Lung (tissue), 17 donors: ENCODE measurements at places on chromosomes 4 and X. TPM values are rescaled to one million over a fixed set of nuclear protein-coding genes. Genes with fewer than 3 reads are reported as not detected.

DNA sequence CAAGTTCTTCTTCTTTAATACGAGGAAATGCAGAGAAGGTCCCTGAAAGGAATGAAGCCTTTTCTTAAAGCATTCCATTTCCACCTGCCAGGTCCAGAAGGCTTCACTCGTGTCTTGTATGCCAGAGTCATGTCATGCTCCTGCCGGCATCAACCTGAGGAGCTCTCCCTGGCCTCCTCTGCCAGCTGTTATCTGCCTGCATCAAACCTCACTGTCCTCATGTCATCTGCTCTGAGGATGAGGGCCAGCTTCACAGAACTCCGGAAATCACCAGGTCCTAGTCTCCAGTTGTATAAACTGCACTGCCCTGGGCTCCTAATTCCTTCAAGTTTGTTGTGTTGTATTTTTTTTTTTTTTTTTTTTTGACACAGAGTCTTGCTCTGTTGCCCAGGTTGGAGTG, 20.0 kb upstream of the S100G start:
- no peak overlapping the region for H3K4me3 ChIP-seq
- peaks cover 24% of the 10 kb centered on the region for H3K27me3 ChIP-seq
- no peaks in the 10 kb centered on the region for H3K4me1 ChIP-seq
- no peak overlapping the region for H3K27ac ChIP-seq
- no peaks in the 10 kb centered on the region for H3K36me3 ChIP-seq
- DNase-seq, result no peak

DNA sequence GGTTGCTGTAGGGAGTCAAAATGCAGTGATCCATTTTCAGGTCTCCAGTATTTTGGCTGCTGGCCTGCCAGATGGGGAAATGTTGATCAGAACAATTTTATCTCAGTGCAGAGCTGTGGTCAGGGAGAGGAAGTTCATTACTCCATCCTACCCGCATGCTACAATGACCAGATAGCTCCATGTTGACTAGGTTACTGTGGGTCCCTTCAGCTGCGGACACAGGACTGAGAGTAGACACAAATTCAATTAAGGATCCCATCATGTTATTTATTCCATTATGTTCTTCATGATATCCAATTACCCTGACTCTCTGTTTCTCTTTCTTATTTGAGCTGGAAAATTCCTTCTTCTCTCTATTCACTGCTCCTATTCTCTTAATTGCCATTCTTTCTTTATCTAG, 16.3 kb downstream of the SYNPO2 start:
- H3K27ac ChIP-seq, result peak overlapping the region; percentile 14
- no peaks in the 10 kb centered on the region for H3K27me3 ChIP-seq
- H3K4me1 ChIP-seq, result peaks cover 15% of the 10 kb centered on the region
- DNase-seq, result no peak

BTC gene
- total RNA-seq, result 4.4 TPM

DNA sequence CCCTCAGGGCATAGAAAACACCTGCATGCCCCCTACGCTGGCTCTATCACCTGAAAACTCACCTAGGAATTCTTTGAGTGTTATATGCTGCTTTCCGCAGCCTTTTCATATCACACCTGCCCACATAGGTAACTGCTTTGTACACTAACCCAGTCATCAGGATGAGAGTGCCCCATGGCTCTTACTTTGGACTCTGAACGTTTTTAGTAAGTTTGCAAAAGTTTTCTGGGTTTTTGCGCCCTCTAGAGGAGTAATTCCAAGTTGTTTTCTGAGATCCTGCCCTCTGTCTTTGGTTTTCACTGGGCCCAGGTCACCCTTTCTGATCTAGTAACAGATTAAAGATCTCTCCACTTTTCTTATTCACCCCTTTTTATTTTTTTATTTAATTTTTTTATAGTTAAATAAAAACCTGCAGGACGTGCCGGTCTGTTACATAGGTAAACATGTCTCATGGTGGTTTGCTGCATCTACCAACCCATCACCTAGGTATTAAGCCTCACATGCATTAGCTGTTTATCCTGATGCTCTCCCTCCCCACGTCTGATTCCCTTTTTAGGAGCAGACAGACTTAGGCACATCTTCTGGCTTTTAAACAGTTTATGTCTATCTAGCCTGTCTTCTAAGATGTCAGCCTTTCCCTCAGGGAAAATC, 139.2 kb downstream of the NWD2 start:
- no peaks in the 10 kb centered on the region for H3K36me3 ChIP-seq
- no peaks in the 10 kb centered on the region for H3K4me1 ChIP-seq
- H3K27me3 ChIP-seq, result no peaks in the 10 kb centered on the region
- no peak overlapping the region for H3K4me3 ChIP-seq
- no peak overlapping the region for H3K27ac ChIP-seq

DNA sequence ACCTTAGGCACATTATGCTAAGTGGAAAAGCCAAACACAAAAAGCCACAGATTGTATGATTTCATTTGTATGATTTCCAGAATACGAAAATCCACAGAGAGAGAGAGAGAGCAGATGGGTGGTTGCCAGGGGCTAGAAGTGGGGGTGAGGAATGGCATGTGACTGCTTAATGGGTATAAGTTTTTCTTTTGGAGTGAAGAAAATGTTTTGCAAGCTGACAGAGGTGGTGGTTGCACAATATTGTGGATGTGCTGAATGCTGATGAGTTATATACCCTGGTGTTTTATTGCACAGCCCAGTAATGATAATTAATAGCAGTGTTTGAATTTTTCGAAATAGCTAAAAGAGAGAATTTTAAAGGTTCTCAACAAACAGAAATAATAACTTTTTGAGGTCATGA, 386.1 kb upstream of the HS3ST1 start:
- H3K27ac ChIP-seq, result no peak overlapping the region
- no peaks in the 10 kb centered on the region for H3K4me1 ChIP-seq
- no peak overlapping the region for H3K4me3 ChIP-seq
- DNase-seq, result no peak
- H3K36me3 ChIP-seq, result no peaks in the 10 kb centered on the region

DNA sequence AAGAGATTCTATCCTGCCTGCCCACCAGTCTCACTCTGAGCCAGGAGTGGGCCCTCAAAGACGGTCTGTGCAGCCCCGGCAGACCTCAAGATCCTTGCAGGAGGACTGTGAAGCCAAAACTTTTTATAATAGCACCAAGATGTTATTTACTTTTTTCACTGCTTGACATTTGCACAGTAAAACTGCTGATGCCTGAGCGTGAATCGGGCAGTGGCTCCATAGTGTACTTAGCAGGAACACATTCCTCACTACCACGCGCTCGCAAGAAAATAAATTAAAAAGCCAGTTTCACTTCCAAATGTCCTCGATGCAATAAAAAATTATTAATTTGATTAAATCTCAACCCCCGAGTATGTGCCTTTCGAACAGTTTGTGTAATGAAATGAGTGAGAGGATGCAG, 22.5 kb downstream of the GPM6B start:
- H3K4me3 ChIP-seq, result no peak overlapping the region
- H3K27me3 ChIP-seq, result no peaks in the 10 kb centered on the region

GRCh38 chrX:638482-639131, 8.0 kb downstream of the SHOX start:
- H3K27me3 ChIP-seq, result peaks cover 52% of the 10 kb centered on the region
- DNase-seq, result no peak
- no peaks in the 10 kb centered on the region for H3K36me3 ChIP-seq
- no peaks in the 10 kb centered on the region for H3K4me1 ChIP-seq

- no peak overlapping the region for H3K4me3 ChIP-seq
- no peaks in the 10 kb centered on the region for H3K4me1 ChIP-seq
- H3K27me3 ChIP-seq, result no peaks in the 10 kb centered on the region
- no peaks in the 10 kb centered on the region for H3K36me3 ChIP-seq
- DNase-seq, result no peak
These were observed 56.6 kb upstream of the MAB21L2 start for GRCh38 chr4:150525321-150525868.

SPANXB1 gene
- not detected for total RNA-seq

DNA sequence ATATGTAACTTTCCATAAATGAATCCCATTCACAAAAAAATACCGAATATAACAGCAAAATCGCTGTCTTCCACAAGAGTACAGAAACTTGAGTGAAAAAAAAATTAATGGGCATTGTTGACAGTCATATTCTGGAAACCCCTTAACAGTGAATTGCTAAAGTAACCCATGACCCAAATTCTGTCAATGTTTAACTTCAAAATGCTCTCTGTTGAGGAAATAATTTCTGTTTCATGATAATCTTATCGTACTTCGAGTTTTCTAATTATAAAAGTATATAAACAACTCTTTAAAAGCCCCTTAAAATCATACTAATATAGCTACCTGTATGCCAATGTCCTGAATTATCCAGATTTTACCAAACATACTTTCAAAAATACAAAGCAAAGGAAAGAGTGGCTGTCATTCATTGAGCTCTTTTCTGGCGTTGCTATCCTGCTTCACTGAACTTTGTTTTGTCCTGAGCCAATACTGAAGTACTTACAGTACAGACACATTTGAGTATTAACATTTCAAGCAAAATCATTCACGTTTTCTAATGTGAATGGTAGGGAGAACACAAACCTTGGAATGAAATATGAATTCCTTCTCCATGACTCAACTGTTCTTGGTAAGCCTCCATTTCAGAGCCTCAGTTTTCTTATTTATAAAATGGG, 2.4 kb downstream of the XAGE3 start:
- no peak overlapping the region for H3K27ac ChIP-seq
- H3K4me3 ChIP-seq, result no peak overlapping the region
- H3K27me3 ChIP-seq, result peaks cover 5% of the 10 kb centered on the region
- DNase-seq, result peak; percentile 14

PPEF2 gene
- not detected for total RNA-seq

DNA sequence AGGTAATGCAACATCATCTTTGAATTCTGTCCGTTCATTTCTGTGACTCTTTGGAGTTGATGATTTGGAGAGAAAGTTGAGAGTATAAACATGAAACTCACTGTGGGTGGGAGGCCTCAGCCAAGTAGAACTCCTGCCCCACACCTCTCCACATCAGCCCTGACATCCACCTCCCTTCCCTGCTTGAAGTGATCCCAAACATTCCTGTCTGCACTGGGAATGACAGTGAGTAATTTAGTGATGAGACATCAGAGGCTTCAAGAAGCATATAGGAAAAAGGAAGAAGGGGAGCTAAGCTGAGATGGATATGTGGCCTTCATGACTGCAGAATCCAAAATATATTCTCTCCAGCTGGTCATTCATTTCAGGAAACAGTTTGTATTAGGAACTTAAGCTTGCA, 151.8 kb downstream of the SPATA18 start:
- H3K27me3 ChIP-seq, result no peaks in the 10 kb centered on the region
- no peak for DNase-seq
- peaks cover 4% of the 10 kb centered on the region for H3K4me1 ChIP-seq
- H3K4me3 ChIP-seq, result no peak overlapping the region

DNA sequence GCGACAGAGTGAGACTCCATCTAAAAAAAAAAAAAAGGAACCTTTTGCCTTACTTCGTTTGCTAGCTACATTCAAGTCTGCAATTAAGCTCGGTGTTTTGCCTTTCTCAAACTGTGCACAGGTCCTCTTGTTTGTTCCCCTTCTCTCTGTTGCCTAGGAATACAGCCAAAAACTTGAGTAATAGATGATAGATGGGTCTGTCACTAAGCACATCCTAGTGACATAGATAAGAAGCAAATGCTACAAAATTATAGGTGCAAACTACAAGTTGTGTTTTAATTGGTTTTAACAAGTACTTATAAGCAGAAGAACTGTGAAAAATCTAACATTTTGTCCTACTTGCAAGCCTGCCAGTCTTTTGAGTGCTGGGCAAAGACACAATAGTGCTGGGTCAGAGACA, 95.2 kb downstream of the SNCA start:
- no peaks in the 10 kb centered on the region for H3K27me3 ChIP-seq
- H3K4me1 ChIP-seq, result no peaks in the 10 kb centered on the region
- no peaks in the 10 kb centered on the region for H3K36me3 ChIP-seq
- no peak overlapping the region for H3K4me3 ChIP-seq
- H3K27ac ChIP-seq, result no peak overlapping the region
- no peak for DNase-seq

ATOH1 gene
- total RNA-seq, result not detected

UGT2B10 gene
- not detected for total RNA-seq

PAGE5 gene
- total RNA-seq, result not detected

DNA sequence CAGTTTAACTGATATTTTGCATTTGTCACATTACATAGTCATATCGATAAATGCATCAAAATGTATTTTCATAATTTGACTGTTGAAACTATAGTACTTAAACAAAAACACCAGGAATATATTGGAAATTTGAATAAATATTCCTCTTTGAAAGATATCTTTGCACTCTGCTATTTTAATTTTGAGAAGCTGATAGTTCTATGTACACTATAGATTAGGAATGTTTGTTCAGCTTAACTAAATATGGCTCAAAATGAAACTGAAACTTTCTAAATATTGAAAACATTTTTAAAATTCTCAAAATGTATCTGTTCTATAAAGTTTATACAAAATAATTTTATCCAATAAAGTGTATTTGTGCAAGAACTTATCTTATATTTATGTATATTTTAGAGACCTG, 510.1 kb downstream of the FSTL5 start:
- DNase-seq, result no peak
- peaks cover 24% of the 10 kb centered on the region for H3K27me3 ChIP-seq
- no peaks in the 10 kb centered on the region for H3K36me3 ChIP-seq
- H3K4me1 ChIP-seq, result peaks cover 7% of the 10 kb centered on the region

FBXW7 gene
- total RNA-seq, result 82.1 TPM

- peak; percentile 71 for DNase-seq
- H3K36me3 ChIP-seq, result peaks cover 5% of the 10 kb centered on the region
- H3K4me1 ChIP-seq, result peaks cover 3% of the 10 kb centered on the region
- H3K27ac ChIP-seq, result no peak overlapping the region
- no peaks in the 10 kb centered on the region for H3K27me3 ChIP-seq
These were observed 77.5 kb upstream of the CLCN4 start for GRCh38 chrX:10079231-10079630.

GRCh38 chr4:118849867-118850487, 14.1 kb upstream of the SEC24D start:
- DNase-seq, result no peak
- no peak overlapping the region for H3K27ac ChIP-seq
- no peak overlapping the region for H3K4me3 ChIP-seq
- H3K4me1 ChIP-seq, result no peaks in the 10 kb centered on the region
- H3K36me3 ChIP-seq, result no peaks in the 10 kb centered on the region

DNA sequence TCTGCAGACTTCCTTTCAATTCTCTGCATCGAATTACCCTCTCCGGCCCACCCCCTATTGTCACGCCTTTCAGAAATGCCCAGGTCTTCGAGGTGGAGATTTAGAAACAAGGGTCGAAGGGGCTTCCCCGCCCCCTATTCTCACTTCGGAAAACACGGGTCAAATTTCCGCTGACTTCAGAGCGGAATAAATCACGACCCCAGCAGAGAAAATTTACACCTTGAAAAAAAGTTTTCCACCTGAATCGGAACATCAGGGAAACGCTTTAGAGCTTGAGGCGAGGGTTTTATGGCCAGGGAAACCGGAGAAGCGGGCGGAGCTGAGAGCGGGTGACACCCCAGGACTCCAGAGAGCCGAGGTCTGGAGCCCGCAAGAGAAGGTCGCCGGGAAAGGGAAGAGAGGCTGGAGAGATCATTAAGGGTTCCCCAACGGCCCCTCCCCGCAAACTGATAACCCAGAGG, 1.6 kb downstream of the SHISA3 start:
- no peak overlapping the region for H3K4me3 ChIP-seq
- H3K36me3 ChIP-seq, result peaks cover 8% of the 10 kb centered on the region
- no peaks in the 10 kb centered on the region for H3K4me1 ChIP-seq
- H3K27me3 ChIP-seq, result no peaks in the 10 kb centered on the region

MAGEB1 gene
- total RNA-seq, result not detected

PRDM8 gene
- 5.0 TPM for total RNA-seq
